Cerebellar nuclear complex (tissue), 1 donor: ENCODE measurements at places on chromosomes 13 and 19.

DNA sequence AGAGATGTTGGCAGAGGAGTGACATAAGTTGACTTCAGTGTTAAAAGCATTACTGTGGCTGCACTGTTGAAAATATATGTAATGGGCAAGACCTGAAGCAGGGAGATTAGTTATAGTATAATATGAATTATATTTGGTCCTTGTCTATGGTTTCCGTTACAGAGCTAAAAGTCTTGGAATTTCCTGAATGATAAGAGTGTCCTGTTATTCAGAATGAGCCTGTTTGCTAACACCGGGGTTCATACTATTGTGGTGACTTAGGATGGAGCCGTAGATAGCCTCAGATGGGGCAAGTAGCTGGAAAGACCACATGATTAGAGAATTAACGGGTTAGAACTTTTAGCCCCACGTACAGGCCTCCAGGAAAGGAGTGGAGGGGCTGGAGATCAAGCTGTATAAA is 5.7 kb downstream of the USPL1 start:
- DNase-seq = no peak

DNA sequence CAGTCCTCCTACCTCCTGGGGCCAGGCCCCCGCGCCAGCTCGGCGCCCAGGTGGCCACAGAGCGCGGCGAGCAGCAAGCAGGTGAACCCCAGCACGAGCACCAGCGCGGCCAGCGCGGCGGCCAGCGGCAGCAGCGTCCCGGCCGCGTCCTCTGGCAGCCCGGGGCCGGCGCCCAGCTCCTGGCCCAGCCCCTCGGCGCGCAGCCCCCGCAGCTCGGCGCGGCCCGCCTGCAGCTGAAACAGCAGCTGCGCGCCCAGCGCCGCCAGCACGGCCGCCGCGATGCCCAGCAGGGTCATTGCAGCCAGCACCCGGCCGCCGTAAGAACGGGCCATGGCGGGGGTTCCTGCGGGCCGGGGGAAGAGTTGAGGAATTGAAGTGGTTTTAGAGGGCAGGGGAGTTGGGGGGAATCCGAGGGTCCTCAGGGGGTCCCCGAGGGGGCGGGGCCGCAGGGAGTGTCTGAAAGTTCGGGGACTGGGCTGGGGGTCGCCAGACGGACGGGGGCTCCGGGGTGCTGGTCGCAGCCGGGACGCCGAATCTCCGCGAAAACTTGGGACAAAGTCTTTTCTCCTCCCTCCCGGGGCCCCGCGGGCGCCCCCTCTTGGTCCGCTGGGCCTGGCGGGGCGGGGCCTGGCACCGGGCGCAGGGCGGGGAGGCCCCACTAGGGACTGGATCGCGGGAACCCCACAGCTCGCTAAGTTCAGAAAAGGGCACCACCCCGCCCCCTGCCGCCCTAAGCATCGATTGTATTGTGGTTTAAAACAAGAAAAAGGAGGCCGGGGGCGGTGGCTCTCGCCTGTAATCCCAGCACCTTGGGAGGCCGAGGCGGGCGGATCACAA is at the start of gene TMEM221:
TSS of gene TMEM221 (minus strand) at position 538 of the 837 bp plus-strand sequence. CDS start at position 332, 206 bp downstream.
- DNase-seq = no peak

- peak; percentile 42 for DNase-seq
Measured at GRCh38 chr19:20999731-21000352, 20.6 kb upstream of the ZNF430 start.

GRCh38 chr19:5091684-5092480 is 123.0 kb downstream of the KDM4B start:
- DNase-seq = no peak

DNA sequence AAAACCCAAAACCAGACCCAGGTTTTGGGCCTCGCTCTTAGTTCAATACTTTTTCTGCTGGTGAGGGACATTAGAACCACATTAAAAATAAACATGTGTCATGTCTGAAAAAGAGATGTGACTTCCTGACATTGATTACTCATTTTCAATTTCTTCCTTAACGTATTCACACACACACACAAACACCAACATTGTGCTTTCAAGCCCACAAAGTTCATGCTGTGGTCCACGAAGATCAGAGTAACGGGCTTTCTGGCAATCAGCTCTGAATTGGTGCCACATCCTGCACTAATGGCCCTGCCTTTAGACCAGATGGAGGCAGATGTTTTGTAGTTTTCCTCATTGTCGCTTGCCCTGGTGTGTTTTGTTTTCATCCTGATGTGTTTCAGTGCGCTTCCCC is 47.9 kb upstream of the POMP start:
- DNase-seq = no peak

DNA sequence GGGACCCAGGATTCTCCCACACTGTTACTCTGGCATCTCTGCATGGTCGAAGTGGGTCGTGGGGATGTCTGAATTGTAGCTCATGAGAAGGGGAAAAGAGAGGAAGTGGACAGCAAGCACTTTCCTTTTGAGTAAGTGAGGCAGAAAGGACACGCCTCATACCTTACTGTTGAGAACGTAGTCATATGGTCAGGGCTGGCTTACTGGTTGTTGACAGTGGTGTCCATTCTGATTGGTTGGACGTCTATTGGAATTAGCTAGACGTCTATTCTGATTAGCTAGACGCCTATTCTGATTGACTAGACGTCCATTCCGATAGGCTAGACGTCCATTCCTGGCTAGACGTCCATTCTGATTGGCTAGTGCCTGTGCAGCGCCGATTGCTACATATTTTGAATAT is 12.4 kb downstream of the GRIN2D start:
- DNase-seq = no peak

- DNase-seq = no peak
Measured at GRCh38 chr13:53807251-53807834, 778.7 kb downstream of the OLFM4 start.

- DNase-seq = no peak
Measured at GRCh38 chr13:109105899-109106298, 476.5 kb downstream of the MYO16 start.

DNA sequence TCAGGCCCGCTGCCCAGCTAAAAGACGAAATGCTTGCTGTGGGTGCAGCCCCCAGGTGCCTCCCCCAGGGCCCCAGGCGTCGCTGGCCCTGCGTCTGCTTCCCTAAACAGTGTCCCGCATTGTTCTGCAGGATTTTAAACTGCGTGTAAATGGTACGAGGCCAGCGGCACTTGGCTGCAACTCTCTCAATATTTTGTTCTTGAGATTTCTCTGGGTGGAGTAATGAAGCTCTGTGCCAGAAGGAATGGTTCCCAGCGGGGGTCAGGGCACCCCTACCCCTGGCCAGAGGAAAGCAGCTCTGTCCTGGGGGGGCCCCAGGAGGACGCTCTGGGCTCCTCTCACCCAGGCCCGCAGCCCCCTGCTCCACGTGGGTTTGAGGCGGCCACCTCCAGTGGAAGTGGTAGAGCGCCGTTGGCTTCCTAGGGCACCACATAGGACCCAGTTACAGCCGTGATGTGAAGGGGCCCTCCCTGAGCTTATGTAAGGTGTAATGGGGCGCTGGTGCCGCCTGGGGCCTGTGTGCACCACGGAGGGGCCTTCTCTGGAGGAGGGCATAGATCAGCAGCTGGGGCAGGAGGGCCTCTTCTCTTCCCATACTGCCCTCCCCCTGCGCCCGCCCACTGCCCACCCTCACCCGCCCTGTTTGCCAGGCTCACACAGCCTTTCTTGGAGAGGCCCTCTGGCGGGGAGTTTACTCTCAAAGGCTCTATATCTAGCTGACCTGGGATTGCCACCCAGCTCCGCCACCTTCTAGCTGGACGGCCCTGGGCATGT is 19.8 kb downstream of the PAK4 start:
- no peak for DNase-seq

- DNase-seq = no peak
Measured at GRCh38 chr19:5590151-5590864, 22.6 kb upstream of the TINCR start.

GRCh38 chr19:28463493-28464053 is 749.4 kb downstream of the UQCRFS1 start:
- DNase-seq = no peak

DNA sequence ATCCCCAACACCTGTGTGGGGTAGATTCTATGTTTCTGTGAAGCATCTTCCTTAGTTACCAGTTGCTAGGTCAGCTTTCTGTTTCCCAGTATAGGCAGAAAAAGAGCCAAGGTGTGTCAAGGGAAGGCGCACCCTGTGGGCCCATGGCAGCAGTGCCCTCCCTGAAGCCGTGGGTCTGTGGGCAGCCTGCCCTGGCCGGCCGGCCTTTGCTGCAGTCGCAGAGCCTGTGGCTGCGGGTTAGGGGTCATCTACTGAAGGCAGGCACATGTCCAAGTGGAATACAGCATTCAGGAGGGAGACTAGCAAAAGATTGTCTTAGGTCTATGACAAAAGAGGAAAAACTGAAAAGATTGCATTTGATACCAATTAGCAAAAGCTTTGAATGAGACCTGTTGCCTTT is 214.0 kb downstream of the IRS2 start:
- no peak for DNase-seq

- DNase-seq = no peak
Measured at GRCh38 chr19:53965091-53965490, 2.4 kb downstream of the CACNG8 start.
